ENCODE measurements at places on chromosomes 16 and 17.

- DNase-seq, result no peak
Observed at GRCh38 chr17:80284631-80285030, 24.0 kb downstream of the RNF213 start.

GRCh38 chr16:54120846-54121480 is 165.6 kb downstream of the IRX3 start:
- DNase-seq, result no peak

GRCh38 chr17:77657839-77658238 is 300.7 kb upstream of the TNRC6C start:
- DNase-seq, result no peak

- no peak for DNase-seq
Observed at GRCh38 chr17:14165616-14166015, 71.0 kb downstream of the CDRT15 start.

DNA sequence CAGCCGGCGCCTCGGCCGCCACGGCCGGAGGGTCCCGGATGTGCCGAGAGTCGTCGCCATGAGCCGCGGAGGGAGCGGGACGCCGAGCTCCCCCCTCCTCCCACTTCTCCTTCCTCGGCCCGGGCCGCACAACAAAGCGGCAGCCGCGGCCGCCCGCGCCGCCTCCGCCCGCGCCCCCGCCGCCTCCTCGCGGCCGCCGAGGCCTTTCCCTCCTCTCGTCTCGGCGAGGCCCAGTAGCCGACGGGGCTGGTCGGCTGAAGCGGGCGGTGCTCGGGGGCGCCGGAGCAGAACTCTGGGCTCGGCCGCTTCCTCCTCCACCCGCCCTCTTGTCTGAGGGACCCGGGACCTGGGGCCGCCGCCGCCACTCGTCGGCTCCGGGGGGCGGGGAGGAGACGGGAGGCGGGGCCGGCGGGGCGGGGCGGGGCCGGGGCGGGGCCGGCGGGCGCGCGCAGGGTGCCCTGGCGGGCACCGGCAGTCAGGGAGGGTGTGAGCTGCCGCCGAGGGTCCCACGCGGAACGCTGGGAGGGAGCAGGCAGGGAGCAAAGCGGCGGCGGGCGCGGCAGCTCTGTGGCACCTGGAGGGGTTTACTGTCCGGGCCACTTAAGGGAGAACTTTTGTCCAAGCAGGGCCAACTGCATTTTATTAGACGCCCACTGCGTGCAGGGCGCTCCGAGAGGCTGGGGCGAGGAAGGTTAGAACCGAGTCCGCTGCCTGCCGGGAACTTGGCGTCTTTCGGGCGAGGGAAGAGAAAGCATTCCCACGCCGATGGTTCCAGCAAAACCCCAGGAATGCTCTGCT is at the start of gene SMURF2:
Gene SMURF2 (minus strand): TSS at position 332 of the 798 bp plus-strand sequence. CDS start 427 bp downstream, outside the sequence.
- peak; percentile 22 for DNase-seq

GRCh38 chr16:85087899-85088569 is 24.2 kb downstream of the CIBAR2 start:
- no peak for DNase-seq

GRCh38 chr17:58993311-58993710 is 113.4 kb downstream of the TRIM37 start:
- no peak for DNase-seq

DNA sequence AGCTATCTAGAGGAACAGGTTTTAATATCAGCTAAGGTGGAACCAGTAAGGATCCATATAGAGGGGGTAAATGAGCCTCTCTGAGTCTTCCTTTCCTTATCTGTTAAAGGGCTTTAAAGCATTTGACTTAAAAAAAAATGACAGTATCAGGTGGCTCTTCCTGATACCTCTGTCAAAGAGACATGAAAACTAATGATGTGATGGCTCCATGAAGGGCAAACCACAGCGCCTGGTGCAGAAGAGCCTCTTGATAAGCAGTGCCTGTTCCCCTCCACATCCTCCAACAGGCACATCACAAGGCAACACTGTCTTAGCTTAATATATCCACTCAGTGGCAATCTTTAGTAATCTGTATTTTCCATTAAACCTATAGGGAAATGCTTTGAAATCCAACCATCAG is 68.9 kb downstream of the USP31 start:
- no peak for DNase-seq

DNA sequence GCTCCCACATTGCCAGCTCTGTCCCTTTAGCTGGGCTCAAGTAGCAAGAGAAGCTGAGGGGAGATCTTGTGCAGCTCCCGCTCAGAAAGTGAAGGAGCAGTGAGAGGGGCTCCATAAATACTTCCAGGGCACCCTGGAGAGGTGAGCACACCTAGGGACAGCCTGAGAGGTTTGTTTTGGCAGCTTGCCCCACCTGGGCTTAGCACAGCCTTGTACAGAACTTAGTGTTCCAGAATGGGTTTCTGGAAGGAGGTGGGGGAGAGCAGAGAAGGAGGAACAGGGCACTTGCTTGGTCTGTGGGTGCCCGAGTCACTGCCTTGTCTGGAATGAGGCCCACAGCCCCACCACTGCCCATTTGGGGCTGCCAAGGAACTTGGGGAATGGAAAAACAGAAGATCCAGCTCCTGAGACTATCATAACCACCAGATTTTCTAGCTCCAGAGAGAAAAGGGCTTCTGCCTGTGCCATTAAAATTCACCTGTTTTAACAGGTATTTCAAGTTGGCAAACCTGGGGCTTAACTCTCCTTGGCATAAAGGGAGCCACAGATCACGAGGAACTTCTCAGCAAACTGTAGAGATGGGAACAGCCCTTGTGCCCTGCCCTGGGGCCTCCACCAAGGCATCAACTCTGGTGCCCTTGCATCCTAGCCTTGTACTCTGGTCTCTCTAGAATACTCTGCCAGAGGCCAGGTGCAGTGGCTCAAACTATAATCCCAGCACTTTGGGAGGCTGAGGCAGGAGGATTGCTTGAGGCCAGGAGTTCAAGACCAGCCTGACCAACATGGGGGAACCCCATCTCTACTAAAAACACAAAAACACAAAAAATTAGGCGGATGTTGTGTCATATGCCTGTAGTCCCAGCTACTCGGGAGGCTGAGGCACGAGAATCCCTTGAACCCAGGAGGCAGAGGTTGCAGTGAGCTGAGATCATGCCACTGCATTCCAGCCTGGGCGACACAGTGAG is 1.9 kb downstream of the PRR15L start:
- no peak for DNase-seq

DNA sequence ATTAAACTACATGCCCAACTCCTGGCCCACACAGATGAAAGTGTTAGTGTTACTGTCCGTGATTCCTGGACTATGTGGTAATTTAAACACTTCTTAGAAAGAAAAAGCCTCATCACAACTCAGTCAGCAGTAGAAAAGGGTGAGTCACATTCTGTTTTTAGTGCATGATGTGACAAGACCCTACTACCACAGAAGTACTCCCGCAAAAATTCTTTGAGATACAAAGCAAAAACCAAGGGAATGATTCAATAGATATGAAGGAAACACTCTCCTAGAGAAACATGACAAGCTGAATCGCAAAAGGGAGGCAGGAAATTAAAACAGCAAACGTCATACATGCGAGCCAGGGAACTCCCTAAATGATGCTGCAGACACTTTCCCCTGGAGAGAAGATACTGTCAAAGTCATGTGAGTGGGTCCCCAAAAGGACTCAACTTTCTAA is 14.4 kb downstream of the SNN start:
- no peak for DNase-seq

- no peak for DNase-seq
Observed at GRCh38 chr16:9206156-9206555, 114.7 kb downstream of the HAPSTR1 start.

- DNase-seq, result no peak
Observed at GRCh38 chr17:49496183-49496866, 1.2 kb downstream of the NGFR start.

GRCh38 chr16:5928476-5929065 is 831.0 kb upstream of the EEF2KMT start:
- no peak for DNase-seq

GRCh38 chr16:24844101-24845030 is 1.4 kb upstream of the SLC5A11 start:
- no peak for DNase-seq

- no peak for DNase-seq
Observed at GRCh38 chr17:17061516-17061915, 19.3 kb downstream of the MPRIP start.

GRCh38 chr16:22318690-22319358 is 21.6 kb downstream of the POLR3E start:
- no peak for DNase-seq

GRCh38 chr16:81621496-81621895 is 157.6 kb upstream of the PLCG2 start:
- no peak for DNase-seq

GRCh38 chr16:58045096-58045495 is 19.5 kb downstream of the MMP15 start:
- no peak for DNase-seq

DNA sequence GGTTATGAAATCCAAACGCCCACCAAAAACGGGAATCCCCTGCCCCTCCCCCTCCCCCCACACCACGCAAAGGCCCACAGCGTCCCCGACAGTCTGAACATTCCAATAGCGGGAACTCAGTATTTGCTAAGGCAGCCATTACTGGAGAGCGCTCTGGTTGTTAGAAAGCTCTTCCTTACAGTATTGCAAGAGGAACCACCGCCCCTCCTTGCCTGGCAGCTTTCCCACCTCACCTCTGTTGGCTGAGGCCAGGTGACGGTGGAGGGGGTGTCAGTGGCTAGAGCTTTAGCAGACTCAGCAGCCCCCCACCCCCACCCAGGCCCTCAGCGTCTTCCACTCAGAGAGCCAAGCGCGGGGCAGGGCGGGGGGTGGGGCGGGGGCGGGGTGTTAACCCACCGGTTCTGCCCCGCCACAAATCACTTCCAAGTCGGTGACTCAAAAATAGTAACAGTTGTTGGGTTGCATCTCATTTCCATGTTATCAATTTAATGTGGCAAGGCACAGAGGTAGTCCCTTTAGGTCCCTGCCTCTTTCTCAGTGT is 2.2 kb upstream of the PLEKHH3 start:
- no peak for DNase-seq

GRCh38 chr17:72567774-72568173 is 447.0 kb downstream of the SOX9 start:
- DNase-seq, result no peak
